HCT116 (cell line): ENCODE measurements at places on chromosomes 1 and 21.

DNA sequence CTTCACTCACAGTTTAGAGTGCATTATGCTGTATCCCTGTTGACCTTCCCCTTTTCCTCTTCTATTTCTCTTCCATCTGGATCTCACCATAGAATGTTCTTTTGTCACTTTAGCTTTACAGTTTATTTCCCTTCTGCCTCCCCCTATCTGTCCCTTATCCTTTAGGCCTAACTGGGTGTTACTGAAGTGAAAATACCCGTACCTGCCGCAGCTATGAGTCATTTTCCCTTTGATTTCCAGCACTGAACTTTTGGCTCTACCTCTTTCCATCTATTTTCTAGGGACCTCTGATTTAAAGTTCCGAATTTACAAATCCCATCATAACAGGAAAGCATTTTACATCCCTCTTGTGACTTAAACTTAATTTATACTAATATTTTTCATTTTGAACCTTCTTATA lies 19.7 kb downstream of the ITSN1 start:
- no peak for DNase-seq
- H3K4me3 ChIP-seq = no peak overlapping the region
- H3K27ac ChIP-seq = no peak overlapping the region

- H3K27me3 ChIP-seq = no peaks in the 10 kb centered on the region
- no peaks in the 10 kb centered on the region for H3K4me1 ChIP-seq
- no peaks in the 10 kb centered on the region for H3K36me3 ChIP-seq
- no peak for DNase-seq
- H3K4me3 ChIP-seq = no peak overlapping the region
- H3K27ac ChIP-seq = no peak overlapping the region
These were observed 18.6 kb upstream of the RALGPS2 start for GRCh38 chr1:178706432-178706831.

GRCh38 chr1:66834926-66835325 lies 33.9 kb upstream of the INSL5 start:
- DNase-seq = no peak
- H3K27me3 ChIP-seq = no peaks in the 10 kb centered on the region
- H3K4me1 ChIP-seq = no peaks in the 10 kb centered on the region
- H3K4me3 ChIP-seq = no peak overlapping the region

- no peaks in the 10 kb centered on the region for H3K4me1 ChIP-seq
- no peak for DNase-seq
- no peaks in the 10 kb centered on the region for H3K36me3 ChIP-seq
- no peaks in the 10 kb centered on the region for H3K27me3 ChIP-seq
These were observed 26.5 kb downstream of the OLIG1 start for GRCh38 chr21:33096426-33096825.

DNA sequence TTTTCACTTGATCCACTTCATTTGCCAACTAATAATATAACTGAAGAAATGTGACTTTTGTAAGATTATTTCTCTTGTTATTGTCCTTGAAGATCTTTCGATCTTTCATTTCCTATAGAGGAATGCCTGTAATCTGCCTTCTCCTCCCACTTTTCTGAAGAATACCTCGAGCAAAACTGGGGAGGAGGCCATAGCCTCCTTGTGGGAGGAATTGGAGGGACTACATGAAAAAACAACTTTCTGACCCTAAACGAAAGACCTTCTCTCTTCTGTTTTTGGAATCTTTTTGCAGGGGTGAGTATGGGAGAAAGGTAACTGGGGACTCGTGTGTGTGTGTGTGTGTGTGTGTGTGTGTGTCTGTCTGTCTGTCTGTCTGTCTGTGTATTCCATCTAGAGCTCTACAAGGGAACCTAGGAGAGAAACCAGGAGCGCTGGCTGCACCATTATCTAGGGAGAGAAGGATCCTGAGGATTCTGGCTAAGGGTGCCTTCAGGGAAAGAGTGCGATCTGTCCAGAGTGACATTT lies 32.4 kb upstream of the MAB21L3 start:
- no peaks in the 10 kb centered on the region for H3K36me3 ChIP-seq
- no peaks in the 10 kb centered on the region for H3K27me3 ChIP-seq
- H3K27ac ChIP-seq = no peak overlapping the region

- H3K4me3 ChIP-seq = no peak overlapping the region
- H3K27me3 ChIP-seq = no peaks in the 10 kb centered on the region
- no peak for DNase-seq
- H3K36me3 ChIP-seq = peaks cover 10% of the 10 kb centered on the region; the same call in 1 of the 2 replicates
These were observed 8.6 kb downstream of the YBEY start for GRCh38 chr21:46294647-46295176.
